Neural progenitor cell (in vitro differentiated cells): ENCODE measurements at places on chromosomes 7 and 10.

DNA sequence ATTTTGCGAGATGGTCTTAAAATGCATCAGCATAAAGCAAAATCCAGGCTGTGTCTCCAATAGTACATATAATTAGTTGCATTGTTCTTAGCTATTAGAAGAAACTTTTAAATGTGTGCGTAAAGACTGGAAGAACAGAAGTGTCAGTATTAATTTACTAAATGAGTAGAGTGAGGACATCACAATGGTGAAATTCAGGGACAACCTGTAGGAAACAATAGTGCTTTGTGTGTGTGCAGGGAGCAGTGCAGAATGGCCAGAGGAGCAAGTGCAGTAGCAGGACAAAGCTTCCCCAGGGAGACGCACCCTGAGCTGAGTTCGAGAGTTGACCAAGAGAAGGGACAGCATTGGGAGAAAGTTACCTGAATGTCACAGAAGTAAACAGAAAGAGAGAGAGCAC lies 13.7 kb downstream of the ITGB8 start:
- H3K4me1 ChIP-seq: peaks cover 23% of the 10 kb centered on the region
- H3K27me3 ChIP-seq: no peaks in the 10 kb centered on the region
- no peak for DNase-seq
- H3K27ac ChIP-seq: no peak overlapping the region

DNA sequence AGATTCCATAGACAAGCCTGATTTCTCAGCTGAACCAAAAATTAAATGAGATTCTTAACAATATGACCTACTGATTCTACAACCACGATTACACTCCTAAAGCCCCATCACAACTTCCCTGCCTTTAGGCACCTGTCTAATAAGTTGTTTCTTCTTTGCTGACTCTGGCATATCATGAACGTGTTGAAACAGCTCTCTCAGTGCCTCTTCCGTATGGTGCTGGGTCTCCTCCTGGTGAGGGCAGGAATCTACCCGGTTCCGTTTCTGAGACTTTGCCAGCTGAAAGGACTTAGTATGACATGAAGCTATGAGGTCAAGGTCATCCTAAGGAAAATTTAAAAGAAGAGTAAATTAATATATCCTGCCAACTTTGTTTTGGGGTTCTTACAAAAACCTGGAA lies 48.6 kb downstream of the ARHGAP19 start:
- no peaks in the 10 kb centered on the region for H3K27me3 ChIP-seq
- no peak for DNase-seq
- H3K36me3 ChIP-seq: peaks cover 5% of the 10 kb centered on the region
- no peak overlapping the region for H3K27ac ChIP-seq
- no peaks in the 10 kb centered on the region for H3K4me1 ChIP-seq

GRCh38 chr7:110839866-110840265 lies 251.1 kb upstream of the LRRN3 start:
- peaks cover 26% of the 10 kb centered on the region for H3K4me1 ChIP-seq
- peak; percentile 28 for DNase-seq
- no peak overlapping the region for H3K27ac ChIP-seq
- no peak overlapping the region for H3K4me3 ChIP-seq
- no peaks in the 10 kb centered on the region for H3K36me3 ChIP-seq

- no peak overlapping the region for H3K27ac ChIP-seq
- no peaks in the 10 kb centered on the region for H3K27me3 ChIP-seq
- peak; percentile 41 for DNase-seq
- peaks cover 4% of the 10 kb centered on the region for H3K4me1 ChIP-seq
- H3K4me3 ChIP-seq: no peak overlapping the region
Measured at GRCh38 chr10:52488606-52489485, 174.8 kb downstream of the DKK1 start.

DNA sequence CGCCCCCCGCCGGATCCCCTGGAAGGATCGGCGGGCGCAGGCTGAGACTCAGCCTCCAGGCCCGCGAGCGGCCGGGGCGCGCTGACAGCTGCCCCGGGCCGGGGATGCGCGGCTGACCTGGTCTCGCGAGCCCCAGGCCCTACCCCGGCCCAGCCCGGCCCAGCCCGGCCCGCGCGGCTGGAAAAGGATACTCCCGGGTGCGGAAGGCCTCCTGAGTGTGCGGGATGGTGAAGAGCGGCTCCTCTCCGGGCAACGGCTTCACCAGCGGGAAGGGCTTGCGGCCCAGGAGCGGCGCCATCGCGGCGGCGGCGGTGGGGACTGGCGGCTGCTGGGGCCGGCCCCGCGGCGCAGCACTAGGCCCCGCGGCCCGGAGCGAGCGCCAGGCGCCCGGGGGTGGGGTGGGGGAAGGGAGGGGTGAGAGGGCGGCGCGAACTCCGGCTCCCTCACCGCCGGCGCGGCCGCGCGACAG lies 423 bp downstream of the BAZ1B start:
- peaks cover 7% of the 10 kb centered on the region for H3K36me3 ChIP-seq
- peak overlapping the region; percentile 99 for H3K4me3 ChIP-seq
- peak overlapping the region; percentile 96 for H3K27ac ChIP-seq
- no peak for DNase-seq
- peaks cover 16% of the 10 kb centered on the region for H3K4me1 ChIP-seq
- H3K27me3 ChIP-seq: no peaks in the 10 kb centered on the region

DNA sequence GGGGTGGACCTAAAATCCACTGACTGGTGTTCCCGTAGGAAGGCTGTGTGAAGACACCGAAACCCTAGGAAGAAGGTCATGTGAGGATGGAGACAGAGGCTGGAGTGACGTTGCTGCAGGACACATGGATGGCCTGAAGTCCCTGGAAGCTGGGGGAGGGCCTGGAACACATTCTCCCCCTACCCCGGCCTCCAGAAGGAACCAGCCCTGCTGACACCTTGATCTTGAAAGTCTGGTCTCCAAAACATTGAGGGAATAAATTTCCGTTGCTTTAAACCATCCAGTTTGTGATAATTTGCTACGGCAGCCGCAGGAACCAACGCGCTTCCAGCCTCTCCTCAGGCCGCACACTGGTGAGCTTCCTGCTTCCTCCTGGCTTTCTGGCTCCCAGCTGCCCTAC lies 288.2 kb downstream of the GLRX3 start:
- no peaks in the 10 kb centered on the region for H3K27me3 ChIP-seq
- H3K36me3 ChIP-seq: no peaks in the 10 kb centered on the region
- no peak overlapping the region for H3K4me3 ChIP-seq
- H3K4me1 ChIP-seq: no peaks in the 10 kb centered on the region
- H3K27ac ChIP-seq: no peak overlapping the region

DNA sequence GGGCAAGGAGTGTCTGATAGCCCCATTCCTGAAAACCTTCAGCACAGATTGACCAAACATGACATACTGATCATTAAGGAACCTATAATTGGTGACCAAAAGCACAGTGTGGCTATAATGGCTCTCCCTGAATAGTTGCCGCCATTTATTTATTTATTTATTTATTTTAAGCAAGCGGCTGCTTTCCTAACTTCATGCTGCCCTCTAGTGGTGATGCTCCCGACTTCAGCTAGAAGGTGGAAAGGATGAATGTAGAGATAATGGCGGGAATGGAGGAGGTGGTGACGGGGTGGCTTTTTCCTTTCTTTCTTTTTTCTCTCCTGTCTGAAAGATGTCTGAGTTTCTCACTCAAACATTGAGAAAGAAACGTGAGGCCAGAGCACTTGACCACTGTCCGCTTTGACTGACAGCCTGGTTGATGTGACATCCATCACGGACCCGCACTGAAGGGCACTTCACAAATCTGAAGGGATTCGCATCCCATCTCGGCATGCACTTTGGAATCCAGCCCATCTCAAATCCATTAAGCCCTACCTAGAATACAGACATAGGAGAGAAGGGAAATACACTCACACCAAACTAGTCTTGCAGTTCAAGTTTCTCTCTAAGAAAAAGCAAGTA lies 1090.1 kb downstream of the KCNMA1 start:
- H3K4me1 ChIP-seq: peaks cover 7% of the 10 kb centered on the region
- no peak overlapping the region for H3K4me3 ChIP-seq
- no peaks in the 10 kb centered on the region for H3K27me3 ChIP-seq

GRCh38 chr7:6437251-6437650 lies 10.5 kb downstream of the DAGLB start:
- no peaks in the 10 kb centered on the region for H3K36me3 ChIP-seq
- no peak overlapping the region for H3K27ac ChIP-seq
- no peak for DNase-seq

DNA sequence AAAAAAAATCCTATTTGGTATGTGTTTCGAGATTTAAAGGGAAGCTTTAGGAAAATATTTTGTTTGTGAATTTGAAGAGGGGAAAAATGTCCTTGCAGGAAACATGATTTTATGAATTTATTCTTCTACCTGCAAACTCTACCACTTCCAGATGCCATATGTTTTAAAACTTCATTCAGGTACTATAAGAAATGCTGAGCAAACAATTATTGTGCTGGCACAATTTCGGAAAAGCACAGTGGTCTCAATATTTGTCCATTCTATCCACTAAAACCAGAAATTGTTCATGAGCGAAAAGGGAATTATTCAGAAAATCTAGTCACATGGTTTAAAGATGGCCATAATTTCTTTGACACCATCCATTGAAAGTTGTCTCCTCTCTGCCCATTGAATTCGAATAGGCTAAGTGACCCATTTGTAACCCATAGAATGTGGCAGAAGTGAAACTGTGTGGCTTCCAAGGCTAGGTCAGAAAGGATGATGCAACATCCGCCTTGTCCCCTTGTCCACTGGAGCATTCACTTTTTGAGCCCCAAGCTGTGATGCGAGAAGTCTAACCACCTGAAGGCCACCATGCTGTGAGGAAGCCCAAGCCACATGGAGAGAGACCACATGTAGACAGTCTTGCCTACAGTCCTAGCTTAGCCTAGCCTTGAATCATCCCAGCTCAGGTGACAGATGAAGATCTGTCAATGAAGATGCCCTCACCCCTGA lies 189.8 kb upstream of the PRKCQ start:
- no peak for DNase-seq
- no peak overlapping the region for H3K27ac ChIP-seq
- H3K4me1 ChIP-seq: peaks cover 8% of the 10 kb centered on the region
- H3K4me3 ChIP-seq: no peak overlapping the region

DNA sequence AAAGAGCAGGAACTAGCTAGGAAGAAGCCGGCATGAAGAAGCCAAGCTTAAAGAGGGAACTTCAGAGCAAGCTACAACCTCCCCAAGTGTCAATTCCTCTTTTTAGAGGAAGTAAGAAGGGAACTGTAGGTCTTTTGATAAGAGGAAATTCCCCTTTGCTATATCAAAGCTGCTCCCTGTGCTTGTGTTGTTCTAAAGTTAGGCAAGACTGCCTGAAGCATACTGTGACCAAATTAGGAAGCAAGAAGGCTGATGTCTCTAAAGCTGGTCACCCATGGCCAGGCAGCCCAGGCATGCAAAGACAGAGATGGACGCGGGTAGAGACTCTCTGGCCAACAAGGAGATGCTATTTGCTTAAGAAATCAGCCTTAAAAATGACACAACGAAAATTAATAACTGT lies 87.9 kb downstream of the RNF216 start:
- no peak for DNase-seq
- peaks cover 8% of the 10 kb centered on the region for H3K4me1 ChIP-seq
- no peak overlapping the region for H3K27ac ChIP-seq
- H3K4me3 ChIP-seq: no peak overlapping the region
- no peaks in the 10 kb centered on the region for H3K27me3 ChIP-seq
- H3K36me3 ChIP-seq: no peaks in the 10 kb centered on the region

GRCh38 chr10:114655671-114656070 lies 2.4 kb downstream of the ABLIM1 start:
- no peak overlapping the region for H3K4me3 ChIP-seq
- no peaks in the 10 kb centered on the region for H3K27me3 ChIP-seq
- no peaks in the 10 kb centered on the region for H3K36me3 ChIP-seq
- H3K4me1 ChIP-seq: no peaks in the 10 kb centered on the region
- no peak overlapping the region for H3K27ac ChIP-seq

GRCh38 chr10:49285232-49285631 lies 13.7 kb upstream of the C10orf71 start:
- peaks cover 3% of the 10 kb centered on the region for H3K4me1 ChIP-seq
- no peaks in the 10 kb centered on the region for H3K36me3 ChIP-seq
- no peak for DNase-seq
- H3K27me3 ChIP-seq: no peaks in the 10 kb centered on the region
- no peak overlapping the region for H3K27ac ChIP-seq
- H3K4me3 ChIP-seq: no peak overlapping the region

GRCh38 chr7:121085922-121086321 lies 97.4 kb downstream of the CPED1 start:
- H3K27me3 ChIP-seq: no peaks in the 10 kb centered on the region
- no peak overlapping the region for H3K4me3 ChIP-seq
- H3K4me1 ChIP-seq: no peaks in the 10 kb centered on the region
- H3K27ac ChIP-seq: no peak overlapping the region

GRCh38 chr7:92557808-92558362 lies 29.3 kb downstream of the RBM48 start:
- DNase-seq: no peak
- H3K27ac ChIP-seq: no peak overlapping the region
- H3K4me1 ChIP-seq: no peaks in the 10 kb centered on the region
- H3K27me3 ChIP-seq: no peaks in the 10 kb centered on the region

DNA sequence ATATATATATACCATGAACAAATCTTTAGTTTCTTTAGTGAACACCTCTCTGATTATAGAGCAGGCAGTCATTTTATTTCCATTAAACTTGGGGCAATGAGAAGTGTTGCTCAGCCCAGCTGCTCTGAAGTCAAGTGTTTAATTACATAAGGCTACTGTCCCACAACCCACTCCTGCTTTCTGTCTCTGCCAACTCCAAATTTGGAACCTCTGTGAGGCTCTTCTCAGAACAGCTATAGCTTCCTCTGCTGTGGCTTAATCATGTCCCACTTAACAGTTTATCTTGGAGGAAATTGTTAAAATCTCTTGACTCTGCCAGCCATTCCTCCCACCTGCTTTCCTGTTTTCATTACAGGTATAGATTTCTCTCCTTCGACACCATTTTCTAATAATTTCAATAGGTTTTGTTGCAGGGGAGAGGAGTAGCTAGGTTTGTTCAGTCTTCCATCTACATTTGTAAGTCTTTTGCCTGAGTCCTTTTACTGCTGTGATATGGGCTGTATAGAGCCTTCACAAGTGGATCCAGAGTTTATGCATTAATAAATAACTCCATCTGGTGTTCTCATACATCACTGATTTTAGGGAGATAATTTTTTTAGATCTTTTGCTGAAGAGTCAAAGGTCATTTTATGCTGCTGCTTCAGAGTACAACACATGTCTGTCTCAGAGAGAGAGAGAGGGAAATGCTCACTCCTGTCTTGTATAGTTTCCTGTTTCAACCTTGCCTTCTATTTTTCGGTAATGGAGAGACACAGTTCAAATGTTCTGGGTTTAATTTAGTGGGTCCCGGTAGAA lies 170.4 kb downstream of the WNT2 start:
- no peak overlapping the region for H3K27ac ChIP-seq
- no peaks in the 10 kb centered on the region for H3K4me1 ChIP-seq
- no peaks in the 10 kb centered on the region for H3K27me3 ChIP-seq
- no peaks in the 10 kb centered on the region for H3K36me3 ChIP-seq
- no peak overlapping the region for H3K4me3 ChIP-seq

GRCh38 chr7:30585675-30586074 lies 9.0 kb upstream of the GARS1 start:
- peaks cover 13% of the 10 kb centered on the region for H3K4me1 ChIP-seq
- H3K4me3 ChIP-seq: no peak overlapping the region
- no peak for DNase-seq
- H3K27me3 ChIP-seq: no peaks in the 10 kb centered on the region

DNA sequence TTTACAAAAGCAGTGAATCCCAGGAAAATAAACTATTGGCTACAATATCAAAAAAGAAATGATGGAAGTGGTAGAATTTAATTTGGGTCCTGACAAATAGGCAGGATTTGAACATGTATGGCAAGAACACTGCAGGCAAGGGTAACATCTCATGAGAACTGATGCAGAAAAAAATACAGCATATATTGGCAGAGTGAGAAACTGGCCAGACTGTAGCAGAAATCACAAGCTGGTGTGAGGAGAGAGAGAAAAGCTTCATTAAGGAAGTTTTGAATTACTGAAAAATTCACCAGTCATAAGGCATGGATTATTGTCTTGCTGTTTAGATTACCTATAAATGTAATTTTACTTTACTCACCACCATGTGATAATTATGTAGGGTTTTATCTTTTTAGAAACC lies 77.4 kb downstream of the ZEB1 start:
- no peaks in the 10 kb centered on the region for H3K4me1 ChIP-seq
- H3K4me3 ChIP-seq: no peak overlapping the region
- no peaks in the 10 kb centered on the region for H3K36me3 ChIP-seq
- H3K27ac ChIP-seq: no peak overlapping the region
- no peaks in the 10 kb centered on the region for H3K27me3 ChIP-seq
- DNase-seq: no peak
